ENCODE measurements at places on chromosomes 1 and 21.

DNA sequence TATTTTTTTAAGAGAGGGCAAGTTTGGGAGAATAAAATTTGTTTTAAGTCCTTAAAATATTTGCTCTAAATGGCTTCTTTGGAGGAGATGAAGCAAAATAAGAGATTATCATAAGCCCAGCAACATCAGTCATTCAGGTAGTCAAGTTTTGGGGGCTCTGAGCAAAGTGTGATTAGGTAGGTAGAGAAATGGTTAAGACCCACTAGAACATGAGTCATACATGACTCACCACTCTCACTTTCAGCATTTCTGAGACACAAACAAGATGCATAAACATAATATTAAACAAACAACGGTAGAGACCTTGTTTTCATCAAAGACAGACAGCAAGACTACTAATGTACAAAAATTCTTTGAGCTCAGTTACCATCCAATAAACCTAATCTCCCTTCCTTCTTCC lies 272.2 kb downstream of the LMO4 start:
- no peak for DNase-seq

DNA sequence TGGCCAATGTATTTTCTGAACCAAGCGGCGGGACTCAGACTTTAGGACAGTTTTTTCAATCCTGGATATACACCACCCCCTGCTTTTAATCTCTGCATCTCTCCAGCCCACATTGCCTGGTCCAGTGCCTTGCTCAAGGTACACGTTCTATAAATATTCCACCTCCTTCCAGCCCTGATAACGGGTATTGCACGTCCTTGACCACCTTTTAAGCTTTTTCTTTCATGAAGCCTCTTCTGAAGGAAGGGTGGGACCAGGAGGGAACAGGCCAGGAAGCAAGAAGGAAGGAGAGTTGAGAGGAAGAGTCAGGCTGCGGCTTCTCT lies 3.4 kb downstream of the S100A16 start:
- no peak for DNase-seq

GRCh38 chr1:209086486-209087192 lies 496.9 kb upstream of the CAMK1G start:
- DNase-seq, result no peak

- DNase-seq, result no peak
Measured at GRCh38 chr21:44299085-44299457, 782 bp upstream of the PFKL start.

GRCh38 chr21:23601549-23601948 lies 2005.7 kb downstream of the MRPL39 start:
- no peak for DNase-seq

DNA sequence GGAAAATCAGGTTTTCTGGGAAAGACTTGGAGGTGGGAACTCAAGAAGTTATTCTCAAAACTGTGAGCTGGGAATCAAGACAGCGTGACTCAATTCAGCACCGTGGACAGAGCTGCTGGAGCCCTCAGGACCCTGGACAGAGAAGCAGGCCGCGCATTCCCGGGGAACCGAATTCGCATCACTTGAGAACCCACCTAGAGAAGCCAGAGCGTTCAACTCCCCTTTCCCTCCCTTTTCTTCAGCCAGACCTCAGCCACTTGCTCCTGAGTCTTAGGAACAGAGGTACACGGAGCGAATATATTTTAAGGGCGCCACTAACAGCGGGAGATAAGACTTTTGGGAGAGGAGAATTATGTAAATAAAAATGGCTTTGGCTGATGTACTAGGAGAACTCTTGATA lies 2.0 kb upstream of the LIN28A start:
- peak; percentile 77 for DNase-seq

All from activated CD8-positive, alpha-beta memory T cell treated with anti-CD3 and anti-CD28 coated beads, Interleukin-2, amount 50 U/mL, for 4 hours (primary cell).